NCI-H1048 (cell line): ENCODE measurements at places on chromosomes 4 and X.
A peak's percentile ranks its signal among the peaks of the same experiment; 100 is the strongest.

GRCh38 chr4:136009258-136009832 is 1522.9 kb downstream of the PCDH18 start:
- no peak for DNase-seq

- no peak for DNase-seq
Measured at GRCh38 chr4:112173593-112174558, 28.6 kb downstream of the FAM241A start.

GRCh38 chr4:121827853-121828252 is 4.2 kb upstream of the CCNA2 start:
- no peak for DNase-seq

- no peak for DNase-seq
Measured at GRCh38 chr4:4203688-4204400, 22.9 kb downstream of the OTOP1 start.

GRCh38 chr4:46890056-46890455 is 19.0 kb downstream of the COX7B2 start:
- DNase-seq: peak; percentile 17

- no peak for DNase-seq
Measured at GRCh38 chr4:155241664-155242063, 33.2 kb downstream of the NPY2R start.

- no peak for DNase-seq
Measured at GRCh38 chrX:41559235-41560052, 112.3 kb downstream of the NYX start.

DNA sequence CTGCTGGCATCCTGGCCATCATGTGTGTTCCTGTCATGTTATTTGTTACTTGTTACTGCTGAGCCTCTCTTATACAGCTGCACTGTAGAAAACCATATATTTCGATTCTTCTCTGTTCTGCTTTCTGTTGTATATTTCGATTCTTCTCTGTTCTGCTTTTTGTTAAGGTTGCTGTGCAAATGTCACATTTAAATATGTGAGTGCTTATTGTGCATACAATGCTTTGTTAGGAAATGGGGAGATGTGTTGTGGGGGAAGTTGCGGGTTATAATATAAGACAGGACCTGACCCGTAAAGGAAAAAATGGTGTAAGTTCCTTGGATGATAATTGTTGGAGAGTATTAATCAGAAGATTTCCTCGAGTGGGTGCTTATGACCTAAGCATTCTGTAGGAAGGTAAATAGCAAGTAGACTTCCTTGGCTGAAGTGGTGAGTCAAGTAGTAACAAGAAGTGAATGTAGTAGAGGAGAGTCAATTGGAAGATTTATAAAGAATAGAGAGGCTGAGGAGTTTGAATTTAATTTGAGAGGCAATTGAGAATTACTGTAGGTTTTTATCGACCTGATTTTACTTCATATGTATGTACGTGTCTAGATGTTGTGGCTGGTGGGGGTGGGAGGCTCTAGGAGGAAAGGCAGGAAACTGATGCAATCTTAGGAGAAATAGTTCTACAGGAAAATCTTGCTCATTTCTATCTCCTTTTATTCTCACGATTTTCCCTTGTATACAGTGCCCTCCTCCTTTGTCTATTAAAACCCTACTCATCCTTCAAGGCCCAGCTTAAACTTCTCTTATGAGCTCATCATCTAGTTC is 8.5 kb downstream of the OGT start:
- DNase-seq: no peak

DNA sequence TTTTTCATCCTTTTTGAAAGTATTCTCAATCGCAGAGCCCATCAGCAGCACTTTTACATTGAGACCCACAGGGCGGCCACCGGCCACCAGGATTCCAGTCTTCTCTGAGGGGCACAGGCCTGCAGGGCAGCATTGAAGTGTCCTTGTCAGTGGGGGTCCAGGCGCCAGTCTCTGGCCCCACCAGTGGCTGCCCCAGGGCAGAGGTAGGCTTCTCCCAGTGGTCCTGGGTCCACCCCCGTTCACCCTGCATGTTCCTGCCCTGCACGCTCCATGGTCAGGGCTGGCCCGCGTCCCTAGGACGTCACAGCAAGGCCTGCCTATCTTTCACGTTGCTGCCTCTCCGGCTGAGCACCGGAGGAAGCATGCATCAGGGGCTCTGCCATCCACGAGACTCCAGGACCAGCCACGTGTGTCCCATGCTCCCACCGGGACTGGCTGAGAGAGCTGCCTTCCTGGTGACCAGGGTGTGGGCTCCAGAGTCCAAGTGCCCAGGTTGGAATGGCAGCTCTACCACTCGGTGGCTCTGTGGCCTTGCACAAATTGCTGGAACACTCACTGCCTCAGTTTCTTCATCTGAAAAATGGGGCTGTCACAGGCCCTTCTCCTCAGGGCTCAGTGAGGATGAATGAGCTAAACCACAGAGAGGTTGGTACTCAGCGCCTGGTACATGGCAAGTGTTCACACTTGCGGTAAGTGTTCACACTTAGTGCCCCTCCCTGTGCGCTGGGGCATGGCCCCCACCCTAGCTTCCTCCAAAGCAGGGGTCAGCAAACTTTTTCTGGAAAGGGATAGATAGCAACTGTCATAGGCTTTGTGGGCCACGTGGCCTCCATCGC is 30.7 kb upstream of the JAKMIP1 start:
- DNase-seq: no peak

DNA sequence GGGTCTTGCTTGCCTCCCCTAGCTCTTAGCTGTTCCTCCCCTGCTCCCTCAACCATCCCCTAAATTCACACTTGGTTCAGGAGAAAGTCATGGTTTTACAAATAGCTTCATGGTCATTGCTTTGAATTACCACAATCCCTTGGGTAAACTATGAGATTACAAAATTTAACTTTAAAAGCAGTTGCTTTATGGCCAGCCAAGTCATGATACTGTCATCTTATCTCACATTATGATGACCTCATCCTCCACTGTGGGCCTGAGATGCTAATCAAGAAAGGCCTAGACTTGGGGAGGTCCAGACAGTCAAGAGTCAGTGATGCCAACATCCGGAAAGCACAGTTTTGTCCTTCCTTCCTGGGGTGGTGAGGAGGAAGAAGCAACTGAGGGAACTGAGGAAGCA is 10.5 kb upstream of the FGF16 start:
- DNase-seq: no peak

- no peak for DNase-seq
Measured at GRCh38 chrX:8103655-8104054, 67.4 kb downstream of the VCX2 start.

- no peak for DNase-seq
Measured at GRCh38 chr4:81577392-81577791, 105.7 kb upstream of the RASGEF1B start.

DNA sequence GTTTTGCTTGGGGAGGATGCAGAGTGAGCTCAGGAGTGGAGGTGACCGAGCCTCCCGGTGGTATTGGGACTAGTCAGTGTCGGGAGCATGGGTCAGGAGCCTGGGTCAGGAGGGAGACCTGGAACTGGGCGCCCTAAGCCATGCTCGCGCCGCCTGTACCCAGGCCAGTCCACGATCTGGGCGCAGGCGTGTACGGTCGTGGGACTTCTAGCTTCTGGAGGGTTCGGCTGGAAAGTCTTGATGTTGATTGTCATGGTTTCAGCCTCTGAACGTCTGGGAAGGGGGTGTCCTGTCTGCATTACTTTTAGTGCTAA is 244 bp downstream of the EIF2S3 start:
- DNase-seq: no peak

GRCh38 chr4:1174941-1175634 is 2.7 kb upstream of the SPON2 start:
- DNase-seq: no peak

DNA sequence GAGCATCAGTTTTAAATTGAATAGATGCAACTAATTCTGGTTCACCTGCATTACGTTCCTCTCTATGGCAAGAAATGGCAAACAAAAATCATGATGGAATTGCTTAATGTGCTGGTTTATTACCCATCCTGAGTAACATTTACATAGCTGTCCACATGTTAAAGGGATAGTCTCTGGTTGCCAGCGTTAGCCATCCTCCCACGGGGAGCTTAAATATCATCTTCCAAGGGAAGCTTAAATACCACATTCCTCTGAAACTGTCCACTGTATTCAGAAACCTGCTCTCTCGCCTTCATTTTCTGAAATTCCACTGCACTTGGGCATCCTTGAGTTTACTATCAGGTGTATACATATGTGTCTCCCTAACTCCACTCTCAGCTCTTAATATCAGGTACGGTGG is 586.6 kb downstream of the TLL1 start:
- no peak for DNase-seq

DNA sequence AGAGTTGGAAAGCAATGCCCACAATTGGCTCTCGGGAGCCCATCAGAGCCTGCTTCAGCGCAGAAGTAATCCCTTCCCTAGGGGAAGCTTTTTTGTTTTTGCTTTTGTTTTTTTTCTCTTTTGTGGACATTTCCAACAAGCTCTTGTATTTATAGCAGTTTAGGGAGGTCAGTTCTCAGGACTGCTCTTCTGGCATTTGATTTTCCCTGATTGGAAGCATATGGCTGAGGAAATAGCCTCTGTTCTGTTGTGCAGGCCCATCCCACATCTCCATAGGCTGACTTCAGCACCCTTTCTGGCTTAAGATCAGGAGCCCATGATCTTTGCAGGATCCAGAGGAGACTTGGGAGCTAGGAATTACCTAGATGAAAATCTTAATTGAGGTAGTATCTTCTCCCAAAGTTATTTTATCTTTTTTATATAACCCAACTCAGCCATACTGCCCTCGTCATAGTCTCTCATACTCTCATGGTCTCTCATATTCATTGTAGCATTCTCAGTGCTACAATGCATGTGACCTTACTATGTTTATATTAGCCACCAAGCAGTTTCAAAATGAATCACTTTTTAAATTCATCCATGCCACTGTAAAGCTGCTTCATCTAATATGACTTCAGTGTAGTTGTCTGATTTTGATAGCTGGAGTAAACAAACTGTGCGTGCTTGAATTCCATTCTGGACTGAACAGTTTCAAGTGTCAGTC is 16.7 kb downstream of the PAGE4 start:
- no peak for DNase-seq

DNA sequence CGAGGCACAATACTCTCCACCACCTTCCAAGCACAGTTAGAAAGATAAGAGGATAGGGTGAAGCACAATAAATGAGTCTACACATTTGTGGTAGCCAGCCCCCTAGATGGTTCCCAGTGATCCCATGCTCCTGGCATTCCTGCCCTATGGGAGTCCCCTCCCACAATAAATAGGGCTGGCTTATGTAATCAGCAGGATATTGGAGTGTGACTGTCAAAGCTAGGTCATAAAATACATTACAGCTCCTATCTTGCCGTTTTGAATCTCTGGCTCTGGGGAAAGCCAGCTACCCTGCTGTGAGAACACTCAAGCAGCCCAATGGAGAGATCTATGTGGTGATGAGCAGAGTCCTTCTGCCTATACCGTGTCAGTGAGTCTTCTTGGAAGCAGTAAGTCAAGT is 198.7 kb upstream of the NOCT start:
- no peak for DNase-seq

- no peak for DNase-seq
Measured at GRCh38 chr4:102217775-102218355, 127.4 kb downstream of the SLC39A8 start.

DNA sequence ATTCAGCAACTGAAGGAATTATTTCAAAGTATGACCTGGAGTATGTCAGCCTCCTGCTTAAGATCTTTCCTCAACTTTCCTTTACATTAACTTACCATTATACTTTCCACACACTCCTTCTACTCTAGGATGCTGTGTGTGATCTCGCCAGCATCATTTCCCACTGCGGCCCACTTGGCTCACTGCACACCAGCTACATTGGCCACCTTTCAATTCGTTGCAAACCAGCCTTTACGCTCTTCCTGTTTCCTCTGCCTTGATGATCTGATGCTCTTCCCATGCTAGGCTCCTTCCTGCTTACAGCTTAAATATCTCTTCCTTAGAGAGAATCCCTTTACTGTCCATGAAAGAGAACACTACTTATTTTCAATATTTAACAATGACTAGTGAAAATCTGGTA is 95.1 kb downstream of the GPM6A start:
- DNase-seq: no peak

GRCh38 chrX:8183346-8183745 is 12.3 kb upstream of the VCX2 start:
- DNase-seq: no peak

- DNase-seq: no peak
Measured at GRCh38 chr4:105386012-105386411, 87.8 kb downstream of the PPA2 start.

GRCh38 chr4:114115526-114115925 is 136.1 kb upstream of the ARSJ start:
- DNase-seq: no peak

GRCh38 chr4:61614231-61614630 is 414.1 kb downstream of the ADGRL3 start:
- DNase-seq: no peak

- DNase-seq: no peak
Measured at GRCh38 chr4:3660086-3660927, 105.9 kb upstream of the ADRA2C start.

GRCh38 chr4:68461790-68462189 is 14.5 kb downstream of the TMPRSS11E start:
- DNase-seq: peak; percentile 14
